ENCODE measurements at places on chromosomes 6 and 20. TPM values are rescaled to one million over a fixed set of nuclear protein-coding genes. Genes with fewer than 3 reads are reported as not detected.

- DNase-seq = no peak
Observed at GRCh38 chr6:53556986-53557715, 12.2 kb upstream of the GCLC start.

GRCh38 chr6:117915846-117916245 is 8.8 kb downstream of the SLC35F1 start:
- no peak for DNase-seq

DNA sequence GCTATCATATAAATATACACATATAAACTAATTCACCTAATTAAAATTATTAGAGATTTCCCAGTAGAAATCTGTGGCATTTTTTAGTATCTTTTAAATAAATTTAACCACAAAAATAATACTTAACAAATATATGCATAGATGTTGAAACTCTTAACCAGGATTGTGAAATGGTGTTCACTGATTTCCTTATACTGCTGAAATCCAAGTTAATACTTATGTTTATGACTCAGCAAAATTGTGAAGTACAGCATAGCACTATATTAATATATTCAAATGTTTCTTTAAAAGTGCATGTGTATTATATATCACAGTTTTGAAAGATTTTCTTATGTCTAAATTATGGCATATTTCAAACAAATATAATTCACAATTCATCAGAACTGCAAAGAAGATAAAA is 328.2 kb upstream of the MANEA start:
- no peak for DNase-seq

- DNase-seq = no peak
Observed at GRCh38 chr20:25274481-25274880, 26.6 kb downstream of the PYGB start.

GRCh38 chr6:168182908-168183612 is 104.0 kb upstream of the FRMD1 start:
- no peak for DNase-seq

DNA sequence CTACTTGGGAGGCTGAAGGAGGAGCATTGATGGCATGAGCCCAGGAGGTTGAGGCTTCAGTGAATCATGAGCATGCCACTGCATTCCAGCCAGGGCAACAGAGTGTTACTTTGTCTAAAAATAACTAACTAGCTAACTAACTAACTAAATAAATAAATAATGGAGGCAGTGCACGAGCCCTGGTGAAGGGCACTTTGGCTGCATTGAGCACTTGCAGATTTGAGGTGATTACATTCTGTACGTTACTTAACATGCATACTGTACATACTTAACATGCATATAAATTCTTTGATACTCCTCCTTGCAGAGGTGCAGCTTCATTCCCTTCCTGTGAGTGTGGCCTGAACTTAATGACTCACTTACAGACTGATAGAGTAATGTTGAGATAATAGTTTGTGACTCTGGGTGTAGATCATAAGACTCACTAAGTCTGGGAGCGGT is 10.7 kb downstream of the HLA-A start:
- DNase-seq = no peak

DNA sequence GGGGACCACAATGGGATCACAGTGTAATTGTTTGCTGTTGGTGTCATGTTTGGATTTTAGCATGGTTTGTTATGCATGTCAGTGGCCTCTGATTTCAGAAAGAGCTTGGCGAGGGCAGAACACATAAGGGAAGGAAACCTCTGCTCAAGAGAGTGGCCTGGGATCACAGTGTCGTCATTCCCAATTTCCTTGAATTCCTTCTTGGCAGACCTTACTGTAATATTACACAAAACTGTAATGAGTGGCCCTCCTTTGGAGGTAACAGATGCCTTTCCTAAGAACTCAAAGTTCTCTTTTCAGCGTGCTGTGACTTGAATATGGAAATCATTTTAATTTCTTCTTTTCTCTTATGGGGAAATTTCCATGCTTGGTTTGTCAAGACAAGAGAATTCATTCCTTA is 46.9 kb downstream of the JAG1 start:
- no peak for DNase-seq

- DNase-seq = no peak
Observed at GRCh38 chr6:72787391-72788031, 165.6 kb downstream of the KCNQ5 start.

GRCh38 chr6:71197780-71198179 is 90.8 kb upstream of the OGFRL1 start:
- DNase-seq = no peak

GRCh38 chr6:12472601-12473038 is 182.5 kb downstream of the EDN1 start:
- no peak for DNase-seq

- no peak for DNase-seq
Observed at GRCh38 chr6:133203344-133203697, 37.8 kb upstream of the EYA4 start.

SH3BGRL2 gene
- total RNA-seq = 0.64 TPM

PTCRA gene
- total RNA-seq = not detected

COL9A3 gene
- not detected for total RNA-seq

PTCHD4 gene
- not detected for total RNA-seq

SYTL3 gene
- 143 TPM for total RNA-seq

CCM2L gene
- not detected for total RNA-seq

NKX2-2 gene
- not detected for total RNA-seq

TOX2 gene
- 1.5 TPM for total RNA-seq

KIF25 gene
- not detected for total RNA-seq

MCM8 gene
- total RNA-seq = 38.8 TPM

GGT7 gene
- total RNA-seq = 22.4 TPM

PDYN gene
- total RNA-seq = not detected

KIAA0408 gene
- total RNA-seq = 3.6 TPM

BPIFB4 gene
- not detected for total RNA-seq

Measured in activated naive CD4-positive, alpha-beta T cell treated with anti-CD3 and anti-CD28 coated beads, Interleukin-2, amount 50 U/mL, for 72 hours (primary cell).